ENCODE measurements at places on chromosomes 1 and 21.

GRCh38 chr1:232658386-232658785 is 28.5 kb upstream of the SIPA1L2 start:
- no peak for DNase-seq

DNA sequence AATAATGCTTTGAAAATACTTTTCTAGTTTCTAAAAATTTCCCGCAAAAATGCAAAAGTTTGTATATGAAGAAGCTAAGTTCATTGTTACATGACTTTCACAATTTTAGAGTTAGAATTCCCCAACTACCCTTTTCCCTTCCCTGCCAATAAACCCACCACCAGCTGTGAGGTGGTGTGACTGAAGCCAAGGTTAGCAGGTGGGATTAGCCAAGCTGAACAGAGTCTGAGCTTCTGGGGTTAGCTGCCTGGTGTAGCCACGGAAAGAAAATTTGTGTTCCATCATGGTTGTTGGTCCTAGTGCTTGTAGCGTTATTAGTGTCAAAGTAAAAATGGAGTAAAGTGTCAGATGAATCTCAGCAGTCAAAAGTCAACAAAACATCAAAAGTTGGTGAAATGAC is 110.9 kb downstream of the ASTN1 start:
- no peak for DNase-seq

GRCh38 chr1:39789571-39790110 is 976 bp upstream of the BMP8B start:
- DNase-seq, result no peak

- DNase-seq, result no peak
These were observed 48.6 kb upstream of the COL6A1 start for GRCh38 chr21:45932922-45933502.

- no peak for DNase-seq
These were observed 149.8 kb upstream of the DUSP10 start for GRCh38 chr1:221891708-221892107.

- DNase-seq, result no peak
These were observed 37.2 kb downstream of the ZFYVE9 start for GRCh38 chr1:52179073-52179472.

DNA sequence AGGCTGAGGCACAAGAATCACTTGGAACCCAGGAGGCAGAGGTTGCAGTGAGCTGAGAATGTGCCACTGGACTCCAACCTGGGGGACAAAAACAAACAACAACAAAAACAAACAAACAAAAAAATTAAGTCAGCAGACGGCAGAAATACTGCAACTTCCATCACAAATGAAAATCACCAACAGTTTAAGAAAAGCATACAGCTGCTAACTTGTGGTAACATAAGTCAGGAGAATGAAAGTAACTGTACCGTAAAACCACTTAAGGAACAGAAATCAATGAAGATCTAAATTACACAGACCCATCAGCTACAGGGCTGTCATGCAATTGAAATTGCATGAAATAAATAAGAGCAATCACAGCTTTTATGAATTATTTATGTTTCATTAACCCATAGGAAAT is 25.0 kb downstream of the MCOLN2 start:
- no peak for DNase-seq

DNA sequence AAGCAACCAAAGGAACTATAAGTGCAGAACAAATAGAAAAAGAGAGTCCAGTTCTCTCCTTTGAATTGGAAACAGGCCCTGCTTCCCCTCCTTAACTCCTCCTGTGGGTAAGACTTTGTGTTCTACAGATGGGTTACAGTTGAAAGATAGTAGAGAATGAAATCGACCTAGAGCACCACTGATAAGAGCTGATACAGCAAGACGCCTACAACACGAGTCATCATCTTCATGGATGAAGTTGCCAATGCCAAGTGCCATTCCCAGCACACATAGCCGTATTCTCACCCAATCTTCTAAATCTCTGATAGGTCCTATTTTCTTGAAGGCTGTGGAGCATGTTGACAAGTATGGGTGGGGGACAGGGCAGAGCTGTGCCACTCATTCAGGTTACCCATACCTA is 99.8 kb upstream of the CAMK1G start:
- DNase-seq, result no peak
